Chondrocyte (in vitro differentiated cells): ENCODE measurements at places on chromosomes 1 and 21.

DNA sequence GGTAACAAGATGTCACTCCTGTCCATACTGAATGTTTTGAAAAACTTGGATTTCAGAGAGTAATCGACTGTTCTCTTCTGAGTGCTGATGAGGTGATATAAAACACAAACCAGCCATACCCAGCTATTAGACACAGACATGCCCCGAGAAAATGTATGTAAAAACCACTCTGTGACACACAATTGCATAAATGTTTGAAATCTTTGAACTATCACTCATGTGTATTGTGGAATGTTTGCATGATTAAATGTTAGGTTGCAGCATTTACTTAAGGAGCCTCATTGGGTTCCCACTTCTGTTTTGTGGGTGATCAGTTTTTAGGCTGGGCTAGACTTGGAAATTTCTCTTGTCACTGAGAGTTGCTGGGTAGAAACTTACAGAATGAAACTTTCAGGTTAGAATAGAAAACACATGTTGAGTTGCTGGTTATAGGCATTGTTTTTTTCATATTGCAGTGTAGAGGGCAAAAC is 270.4 kb upstream of the B3GALT2 start:
- DNase-seq: no peak

- DNase-seq: no peak
These were observed 82.3 kb downstream of the CLIC4 start for GRCh38 chr1:24827379-24828135.

GRCh38 chr1:160404094-160404493 is 3.7 kb downstream of the VANGL2 start:
- no peak for DNase-seq

DNA sequence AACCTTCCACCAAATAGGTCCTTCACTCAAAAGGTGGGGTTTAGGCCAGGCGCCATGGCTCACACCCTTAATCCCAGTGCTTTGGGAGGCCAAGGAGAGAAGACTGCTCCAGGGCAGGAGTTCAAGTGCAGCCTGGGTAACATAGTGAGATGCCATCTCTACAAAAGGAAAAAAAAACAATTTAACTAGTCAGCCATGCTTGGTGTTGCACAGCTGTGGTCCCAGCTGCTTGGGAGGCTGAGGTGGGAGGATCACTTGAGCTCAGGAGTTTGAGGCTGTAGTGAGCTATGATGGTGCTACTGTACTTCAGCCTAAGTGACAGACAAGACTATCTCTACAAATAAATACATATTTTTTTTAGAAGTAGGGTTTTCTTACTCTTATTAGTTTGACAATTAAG is 617.5 kb downstream of the KIF26B start:
- no peak for DNase-seq

DNA sequence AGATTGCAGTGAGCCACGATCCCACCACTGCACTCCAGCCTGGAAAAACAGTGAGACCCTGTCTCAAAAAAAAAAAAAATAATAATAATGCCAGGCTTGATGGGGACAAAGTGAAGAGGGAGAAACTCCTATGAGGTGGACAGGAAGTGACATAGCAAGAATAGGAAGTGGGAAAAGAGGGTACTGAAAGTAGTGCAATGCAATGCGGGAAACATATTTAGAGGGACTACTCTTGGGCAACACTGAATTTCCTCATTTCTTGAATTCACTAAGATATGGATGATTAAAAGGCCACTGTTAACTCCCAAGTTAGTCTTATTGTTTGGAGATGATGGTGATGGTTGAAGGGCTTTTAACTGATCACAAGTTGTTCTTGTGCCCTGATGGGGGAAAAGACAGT is 21.6 kb upstream of the KCNA2 start:
- DNase-seq: no peak

- DNase-seq: no peak
These were observed 144.8 kb upstream of the VANGL1 start for GRCh38 chr1:115496904-115497527.

DNA sequence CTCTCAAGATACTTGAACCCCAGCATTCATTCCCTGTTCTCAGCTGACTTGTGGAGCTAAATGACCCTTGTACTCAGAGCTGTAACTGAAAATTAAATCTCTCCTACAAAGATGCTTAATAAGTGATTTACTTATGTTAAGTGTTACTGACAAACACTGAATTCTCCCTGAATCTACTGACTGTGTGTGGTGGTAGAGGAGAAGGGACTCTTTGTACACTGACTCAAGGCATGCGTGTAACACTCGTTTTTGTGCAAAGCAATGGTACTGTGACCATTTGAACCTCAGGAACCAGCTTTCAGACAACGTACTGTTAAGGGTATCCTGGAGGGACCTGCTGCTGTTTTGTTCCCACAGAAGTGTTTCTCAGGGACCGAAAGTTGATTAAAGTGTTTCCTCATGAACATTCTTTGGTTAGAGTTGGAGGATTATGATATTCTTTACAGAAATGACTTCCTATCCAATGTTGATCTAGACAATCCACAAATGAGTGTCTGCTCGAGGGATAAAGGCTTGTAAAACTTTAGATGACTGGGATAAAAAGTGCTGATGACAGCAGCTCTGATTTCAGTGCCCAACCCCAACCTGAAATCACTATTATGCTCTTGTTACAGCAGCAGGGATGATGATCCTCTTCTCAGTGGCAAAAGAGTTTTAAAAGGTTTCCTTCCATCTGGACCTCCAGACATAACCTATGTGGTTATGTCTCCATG is 12.8 kb downstream of the RGL1 start:
- DNase-seq: no peak

DNA sequence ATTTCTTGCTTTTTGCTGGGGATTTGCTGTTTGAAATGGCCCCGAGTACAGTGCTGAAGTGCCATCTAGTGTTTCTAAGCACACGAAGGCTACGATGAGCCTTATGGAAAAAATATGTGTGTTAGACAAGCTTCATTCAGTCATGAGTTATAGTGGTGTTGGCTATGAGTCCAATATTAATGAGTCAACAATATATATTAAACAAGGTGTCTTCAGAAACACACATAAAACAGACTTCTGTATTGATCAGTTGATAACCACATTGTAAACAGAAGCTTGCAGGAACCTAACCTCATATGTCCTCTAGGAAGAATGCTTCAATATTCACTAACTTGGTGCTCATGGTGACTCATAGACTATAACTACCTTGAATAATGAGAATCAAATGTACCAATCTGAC is 1.7 kb upstream of the GJB5 start:
- no peak for DNase-seq

DNA sequence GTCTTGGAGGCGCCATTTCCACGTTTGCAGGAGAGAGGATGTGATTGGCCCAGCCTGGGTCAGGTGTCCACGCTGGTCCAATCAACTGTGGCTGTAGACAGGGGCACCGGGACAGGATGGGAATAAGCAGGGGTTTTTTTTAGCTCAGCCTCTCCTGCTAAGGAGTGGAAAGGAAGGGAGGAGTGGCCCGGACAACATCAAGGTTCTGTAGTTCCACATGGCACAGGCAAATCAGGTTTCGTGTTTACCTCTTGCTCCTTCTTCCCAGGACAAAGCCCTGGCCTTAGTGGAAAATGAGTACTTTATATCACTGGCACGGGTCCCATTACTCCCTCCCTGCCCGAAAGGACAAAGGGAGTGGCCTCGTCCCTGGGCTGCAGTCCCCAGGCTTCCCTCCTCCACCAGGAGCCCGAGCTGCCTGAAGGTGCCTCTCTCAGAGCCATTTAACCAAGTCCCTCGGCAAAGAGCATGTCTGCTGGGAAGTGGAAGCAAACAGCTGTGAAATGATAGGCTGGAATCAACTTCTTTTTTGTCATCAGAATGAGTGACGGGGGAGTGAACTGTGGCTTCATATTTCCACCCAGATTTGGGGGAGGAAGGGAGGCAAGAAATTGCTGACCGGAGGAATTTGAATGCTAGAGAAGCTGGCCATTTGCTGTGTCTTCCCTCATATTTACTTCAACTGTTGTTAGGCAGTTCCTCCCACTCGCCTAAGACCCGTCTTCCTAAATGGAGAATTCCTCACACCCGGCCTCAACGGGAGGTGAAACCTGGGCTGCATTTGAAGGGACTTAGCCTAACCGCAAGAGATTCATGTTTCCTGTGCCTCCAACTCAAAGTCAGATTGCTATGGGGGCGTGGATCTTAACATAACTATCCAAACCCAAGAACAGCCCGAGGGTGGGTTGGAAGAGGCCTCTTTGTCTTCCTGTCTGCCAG is 84.9 kb upstream of the SLC44A3 start:
- no peak for DNase-seq

- DNase-seq: no peak
These were observed 57.9 kb upstream of the ETS2 start for GRCh38 chr21:38747810-38748209.

- DNase-seq: no peak
These were observed 18.0 kb downstream of the PCP4 start for GRCh38 chr21:39885119-39885848.
